ENCODE measurements at places on chromosomes 16 and 17. TPM values are rescaled to one million over a fixed set of nuclear protein-coding genes. Genes with fewer than 3 reads are reported as not detected.

GRCh38 chr16:47565454-47565853, 104.3 kb downstream of the PHKB start:
- H3K27me3 ChIP-seq, result no peaks in the 10 kb centered on the region
- no peak overlapping the region for H3K4me3 ChIP-seq
- no peaks in the 10 kb centered on the region for H3K4me1 ChIP-seq
- H3K27ac ChIP-seq, result no peak overlapping the region

GRCh38 chr17:38893607-38894006, 23.7 kb downstream of the LASP1 start:
- no peak overlapping the region for H3K4me3 ChIP-seq
- peaks cover 48% of the 10 kb centered on the region for H3K4me1 ChIP-seq
- H3K36me3 ChIP-seq, result peaks cover 11% of the 10 kb centered on the region
- peak overlapping the region; percentile 32 for H3K27ac ChIP-seq

- H3K27ac ChIP-seq, result no peak overlapping the region
- peaks cover 32% of the 10 kb centered on the region for H3K4me1 ChIP-seq
- H3K27me3 ChIP-seq, result no peaks in the 10 kb centered on the region
- H3K36me3 ChIP-seq, result no peaks in the 10 kb centered on the region
- no peak for DNase-seq
These were observed 16.5 kb downstream of the HS3ST3B1 start for GRCh38 chr17:14317383-14317782.

DNA sequence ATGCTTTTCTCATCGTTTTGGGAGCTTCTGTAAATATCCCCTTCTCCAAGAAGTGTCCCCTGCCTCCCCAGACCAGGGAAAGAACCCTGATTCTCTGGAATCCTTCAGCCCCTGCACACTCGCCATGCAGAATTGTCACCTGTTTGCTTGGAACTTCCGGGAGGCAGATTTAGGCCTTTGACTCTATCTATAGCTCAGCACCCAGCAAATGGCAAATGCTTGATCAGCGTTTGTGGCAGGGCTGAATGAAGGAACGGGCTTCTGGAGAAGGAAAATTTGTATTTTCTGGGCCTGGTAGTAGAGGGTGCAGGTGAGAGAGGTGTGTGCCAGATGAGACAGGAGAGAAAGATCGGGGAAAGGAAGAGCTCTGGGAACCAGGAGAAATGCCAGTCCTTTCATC, 18.3 kb upstream of the CACNG4 start:
- no peaks in the 10 kb centered on the region for H3K27me3 ChIP-seq
- H3K27ac ChIP-seq, result no peak overlapping the region
- H3K36me3 ChIP-seq, result no peaks in the 10 kb centered on the region
- DNase-seq, result no peak
- no peaks in the 10 kb centered on the region for H3K4me1 ChIP-seq

DNA sequence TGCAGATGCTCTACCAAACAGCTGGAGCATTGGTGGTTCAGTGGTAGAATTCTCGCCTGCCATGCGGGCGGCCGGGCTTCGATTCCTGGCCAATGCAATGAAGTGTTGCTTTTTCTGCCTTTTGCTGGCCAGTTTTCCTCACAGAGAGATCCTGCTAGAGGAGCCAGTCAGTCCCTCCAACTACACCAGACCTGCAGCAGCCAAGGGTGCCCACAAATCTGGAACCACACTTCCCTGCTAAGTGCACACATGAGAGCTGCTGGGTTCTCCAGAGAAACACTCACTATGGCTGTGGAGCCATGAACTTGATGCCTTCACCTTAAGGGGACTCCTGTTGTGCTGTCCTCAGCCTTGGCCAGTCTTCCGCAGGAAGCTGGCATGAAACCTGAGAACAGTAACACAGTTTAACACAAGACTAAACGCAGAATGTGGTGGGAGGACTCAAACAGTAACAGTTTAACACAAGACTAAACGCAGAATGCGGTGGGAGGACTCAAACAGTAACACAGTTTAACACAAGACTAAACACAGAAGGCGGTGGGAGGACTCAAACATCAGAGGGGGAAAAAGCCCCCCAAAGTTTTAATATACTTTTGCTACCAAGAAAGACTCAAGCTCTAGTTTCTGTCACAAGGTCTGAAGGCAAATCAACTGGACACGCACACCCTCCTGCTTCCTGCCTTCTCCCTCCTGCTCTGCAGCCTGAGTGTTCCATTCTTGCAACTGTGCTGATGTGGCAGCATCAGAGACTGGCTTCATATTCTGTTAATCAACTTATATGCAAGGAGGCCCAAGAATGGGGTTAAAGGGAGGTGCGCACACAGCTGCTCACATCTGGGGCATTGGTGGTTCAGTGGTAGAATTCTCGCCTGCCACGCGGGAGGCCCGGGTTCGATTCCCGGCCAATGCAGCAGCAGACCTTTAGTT, 12.0 kb downstream of the VAC14 start:
- no peaks in the 10 kb centered on the region for H3K27me3 ChIP-seq
- peaks cover 4% of the 10 kb centered on the region for H3K4me1 ChIP-seq
- no peak overlapping the region for H3K27ac ChIP-seq
- peaks cover 10% of the 10 kb centered on the region for H3K36me3 ChIP-seq
- DNase-seq, result no peak
- no peak overlapping the region for H3K4me3 ChIP-seq

DNA sequence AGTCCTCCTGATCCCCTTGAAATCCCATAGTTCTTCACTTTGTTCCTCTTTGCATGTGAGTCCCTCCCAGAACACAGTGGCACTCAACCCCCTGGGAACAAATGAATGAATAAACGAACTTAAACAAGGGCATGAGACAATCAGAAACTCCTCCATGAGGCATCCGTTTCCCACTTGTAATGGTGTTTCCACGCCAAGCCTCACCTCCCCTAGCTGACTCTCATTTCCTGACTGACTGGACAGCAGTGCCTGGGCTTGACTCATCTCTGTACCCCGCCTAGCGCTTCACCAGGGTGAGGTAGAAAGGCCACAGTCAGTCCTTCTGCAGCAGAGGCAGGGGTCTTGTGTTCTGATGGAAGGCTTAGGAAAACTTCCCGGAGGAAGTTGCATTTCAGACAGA, 14.2 kb downstream of the KIF1C start:
- DNase-seq, result no peak

DNA sequence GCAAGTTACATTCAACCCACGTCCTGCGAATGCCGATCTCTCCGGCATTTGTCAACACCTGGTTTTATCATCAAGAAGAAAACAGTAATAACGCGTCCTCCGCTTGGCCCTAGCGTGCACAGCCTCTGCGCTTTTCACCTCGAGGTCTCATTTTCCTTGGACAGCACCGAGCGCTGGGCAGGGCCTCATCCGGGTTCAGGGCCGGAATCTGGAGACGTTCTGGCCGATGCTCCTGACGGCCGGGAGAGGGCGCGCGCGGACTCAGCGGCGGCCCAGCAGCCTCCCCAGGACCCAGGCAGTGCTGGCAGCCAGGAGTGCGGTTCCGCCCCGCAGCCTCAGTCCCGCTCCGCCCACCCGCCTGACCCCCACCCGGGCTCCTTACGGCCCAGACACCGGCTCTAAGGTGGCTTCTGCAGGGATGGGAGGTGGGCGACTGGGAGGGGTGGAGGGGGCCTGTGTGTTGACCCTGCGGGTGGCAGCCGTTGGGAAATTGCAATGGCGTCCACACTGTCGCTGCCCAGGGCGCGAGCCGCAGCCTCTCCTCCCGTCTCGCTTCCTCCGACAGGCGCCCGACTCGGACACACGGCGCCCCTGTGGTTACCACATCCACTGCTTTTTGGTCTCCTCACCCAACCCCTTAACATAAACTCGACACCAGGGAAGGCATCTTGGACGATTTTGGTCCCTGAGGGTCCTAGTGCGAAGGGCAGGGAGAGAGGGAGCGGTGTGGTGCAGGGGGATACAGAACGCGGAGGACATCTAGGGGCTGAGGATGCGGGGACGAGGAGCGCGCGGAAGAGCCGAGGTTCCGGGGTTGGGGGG, 7.4 kb upstream of the FLYWCH1 start:
- no peaks in the 10 kb centered on the region for H3K27me3 ChIP-seq
- H3K4me3 ChIP-seq, result peak overlapping the region; percentile 30
- H3K4me1 ChIP-seq, result no peaks in the 10 kb centered on the region
- DNase-seq, result peak; percentile 86

- no peak overlapping the region for H3K27ac ChIP-seq
- peaks cover 5% of the 10 kb centered on the region for H3K4me1 ChIP-seq
- no peak overlapping the region for H3K4me3 ChIP-seq
- DNase-seq, result no peak
- H3K36me3 ChIP-seq, result no peaks in the 10 kb centered on the region
- H3K27me3 ChIP-seq, result no peaks in the 10 kb centered on the region
These were observed 50.0 kb downstream of the RMI2 start for GRCh38 chr16:11395008-11395948.

DNA sequence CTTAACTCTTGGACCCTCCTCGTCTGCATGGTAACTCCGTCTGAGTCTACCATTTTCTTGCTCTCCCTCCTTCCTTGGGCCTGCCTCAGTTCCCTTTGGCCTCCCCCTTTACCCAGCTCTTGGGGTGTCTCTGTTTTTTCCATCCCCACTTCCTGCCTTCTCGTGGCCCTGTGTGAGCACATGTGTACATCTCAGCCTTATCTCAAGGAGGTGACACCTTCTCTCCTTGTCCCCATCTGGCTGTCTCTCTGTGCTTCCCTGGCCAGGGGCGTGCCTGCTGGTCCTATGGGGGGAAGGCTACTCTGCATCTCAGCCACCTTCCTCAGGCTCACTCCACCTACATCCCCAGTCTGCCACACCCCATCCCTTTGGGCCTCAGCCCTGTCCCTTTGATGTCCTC, 6.6 kb downstream of the CTF1 start:
- no peaks in the 10 kb centered on the region for H3K4me1 ChIP-seq
- no peak overlapping the region for H3K27ac ChIP-seq
- H3K4me3 ChIP-seq, result no peak overlapping the region
- no peak for DNase-seq
- no peaks in the 10 kb centered on the region for H3K27me3 ChIP-seq

The USP43 gene
- 7.4 TPM for total RNA-seq

The MYH11 gene
- total RNA-seq, result 33.7 TPM

The CCL23 gene
- 1.9 TPM for total RNA-seq
